ENCODE measurements at places on chromosomes 2 and 18.

DNA sequence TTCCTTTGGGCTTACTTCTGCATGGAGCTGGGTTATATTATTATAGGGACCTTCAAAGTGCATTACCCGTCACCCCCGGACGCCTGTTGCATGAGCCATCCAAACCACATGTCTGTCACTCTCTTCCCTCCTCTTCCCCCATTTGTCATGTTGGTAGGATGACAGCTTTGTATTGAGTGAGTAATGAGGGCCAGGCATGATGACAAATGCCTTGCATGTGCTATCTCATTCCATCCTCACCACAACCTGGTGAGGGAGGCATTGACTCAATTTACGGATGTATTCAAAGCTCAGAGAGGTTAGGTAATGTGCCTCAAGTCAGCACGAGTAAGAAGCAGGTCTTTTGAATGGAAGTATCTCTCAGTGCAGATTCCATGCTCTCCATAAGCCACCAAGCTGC lies 510.5 kb upstream of the TNP1 start:
- no peak for DNase-seq

GRCh38 chr18:13801260-13801601 lies 22.7 kb upstream of the MC5R start:
- DNase-seq: no peak

GRCh38 chr2:37766106-37766505 lies 94.7 kb upstream of the CDC42EP3 start:
- no peak for DNase-seq

GRCh38 chr2:172172513-172173173 lies 69.9 kb upstream of the DLX2 start:
- peak; percentile 14 for DNase-seq

- DNase-seq: no peak
Observed at GRCh38 chr2:84121-84520, 37.8 kb upstream of the FAM110C start.

GRCh38 chr2:230053753-230054478 lies 14.8 kb downstream of the SLC16A14 start:
- no peak for DNase-seq

All from NCI-H2029 (cell line).